ENCODE measurements at places on chromosomes 6 and 20.

- no peak for DNase-seq
These were observed 116.2 kb downstream of the SGK1 start for GRCh38 chr6:134201716-134202115.

DNA sequence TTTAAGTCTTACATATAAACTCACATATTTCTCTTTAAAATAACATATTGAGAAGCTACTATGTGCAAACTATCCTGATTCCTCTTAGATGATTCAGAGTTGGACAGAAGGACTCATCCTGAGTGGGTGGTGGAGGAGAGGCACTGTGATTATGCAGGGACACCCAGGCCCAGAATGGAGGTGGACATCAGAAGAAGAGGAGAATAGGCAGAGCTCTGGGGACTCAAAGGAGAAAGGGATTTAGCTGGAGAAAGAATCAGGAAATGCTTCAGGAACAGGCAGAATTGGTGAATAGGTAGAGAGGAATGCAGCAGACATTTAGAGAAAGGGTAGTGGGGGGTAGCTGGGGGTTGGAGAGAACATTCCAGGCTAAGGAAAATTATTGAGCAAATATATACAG, 17.4 kb downstream of the RCAN2 start:
- no peak for DNase-seq

- peak; percentile 21 for DNase-seq
These were observed 22.2 kb downstream of the TNXB start for GRCh38 chr6:32086661-32087573.

DNA sequence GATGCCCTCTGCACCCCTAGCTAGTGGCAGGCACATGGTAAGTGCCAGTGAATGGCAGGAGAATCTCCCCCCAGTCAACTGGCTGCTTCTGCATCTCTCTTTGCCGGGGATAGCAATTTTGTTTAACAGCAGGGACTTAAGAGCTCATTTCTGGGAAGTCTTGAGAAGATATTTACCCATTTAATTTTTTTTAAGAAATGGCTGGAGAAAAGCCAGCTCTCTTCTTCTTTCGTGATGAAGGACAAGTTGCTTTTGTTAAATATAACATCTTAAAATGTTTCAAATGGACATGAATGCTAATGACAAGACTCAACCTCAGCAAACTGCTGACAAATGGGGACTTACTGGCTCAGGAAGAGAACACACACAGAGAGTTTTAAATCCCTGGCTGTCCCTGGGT, 55.0 kb upstream of the IYD start:
- no peak for DNase-seq

GRCh38 chr6:108576709-108577108, 16.0 kb downstream of the FOXO3 start:
- peak; percentile 24 for DNase-seq

- DNase-seq = peak; percentile 82
These were observed 133.5 kb downstream of the TBC1D7 start for GRCh38 chr6:13194852-13195251.

GRCh38 chr6:157715728-157716164, 107.3 kb upstream of the SNX9 start:
- DNase-seq = no peak

DNA sequence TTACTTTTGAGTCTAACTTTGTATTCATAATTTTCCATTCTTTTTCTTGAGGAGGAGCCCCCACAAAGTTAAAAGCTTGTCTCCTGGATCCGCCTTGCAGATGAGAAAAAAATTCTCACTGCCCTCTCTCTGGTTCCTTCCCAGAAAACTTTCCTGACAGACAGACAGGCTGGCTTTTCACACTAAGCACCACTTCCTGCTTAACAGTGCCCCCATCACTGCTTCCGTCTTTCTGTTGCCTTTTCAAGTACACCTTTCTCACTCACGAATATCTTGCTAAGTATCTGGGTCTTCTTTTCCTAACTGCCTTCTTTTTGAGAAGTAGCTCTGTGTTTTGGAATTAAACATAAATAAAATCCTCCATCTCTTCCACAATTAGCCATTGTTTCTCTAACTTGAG, 19.8 kb upstream of the LMBRD1 start:
- no peak for DNase-seq

DNA sequence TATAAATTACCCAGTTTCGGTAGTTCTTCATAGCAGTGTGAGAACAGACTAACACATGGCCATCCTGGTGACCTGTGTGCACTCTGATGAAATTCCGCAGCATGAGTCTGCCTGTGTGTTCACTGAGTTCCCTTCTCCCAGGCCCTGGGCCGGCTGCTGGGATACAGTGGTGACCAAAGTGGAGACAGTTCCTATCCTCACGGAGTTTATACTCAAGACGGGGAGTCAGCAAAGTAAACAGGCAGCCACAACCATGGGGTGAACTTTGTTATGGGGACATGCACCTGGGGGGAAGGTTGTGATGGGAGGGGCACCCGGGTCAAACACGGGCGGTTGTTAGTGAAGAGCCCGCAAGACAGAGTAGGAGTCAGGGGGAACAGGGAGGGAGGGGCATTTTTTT, 202.0 kb downstream of the CDH4 start:
- no peak for DNase-seq

DNA sequence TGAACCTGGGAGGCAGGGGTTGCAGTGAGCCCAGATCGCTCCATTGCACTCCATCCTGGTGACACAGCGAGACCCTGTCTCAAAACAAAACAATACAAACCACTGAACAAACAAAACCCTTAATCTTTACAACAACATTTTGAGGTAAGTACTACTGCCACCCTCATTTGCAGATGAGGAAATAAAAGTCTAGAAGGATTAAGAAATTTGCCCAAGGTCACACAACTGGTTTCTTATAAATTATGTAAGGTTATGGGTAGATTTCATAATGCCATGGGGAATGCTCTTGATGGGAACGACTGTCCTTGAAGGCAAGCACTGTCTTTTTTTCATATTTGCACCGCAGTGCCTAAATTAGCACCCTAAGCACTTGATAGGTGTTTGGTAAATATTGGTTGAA, 13.8 kb upstream of the B4GALT5 start:
- no peak for DNase-seq

- no peak for DNase-seq
These were observed 60.8 kb upstream of the TMEM30A start for GRCh38 chr6:75345413-75345812.

- DNase-seq = peak; percentile 75
These were observed 72.3 kb downstream of the BTBD9 start for GRCh38 chr6:38567436-38567835.

DNA sequence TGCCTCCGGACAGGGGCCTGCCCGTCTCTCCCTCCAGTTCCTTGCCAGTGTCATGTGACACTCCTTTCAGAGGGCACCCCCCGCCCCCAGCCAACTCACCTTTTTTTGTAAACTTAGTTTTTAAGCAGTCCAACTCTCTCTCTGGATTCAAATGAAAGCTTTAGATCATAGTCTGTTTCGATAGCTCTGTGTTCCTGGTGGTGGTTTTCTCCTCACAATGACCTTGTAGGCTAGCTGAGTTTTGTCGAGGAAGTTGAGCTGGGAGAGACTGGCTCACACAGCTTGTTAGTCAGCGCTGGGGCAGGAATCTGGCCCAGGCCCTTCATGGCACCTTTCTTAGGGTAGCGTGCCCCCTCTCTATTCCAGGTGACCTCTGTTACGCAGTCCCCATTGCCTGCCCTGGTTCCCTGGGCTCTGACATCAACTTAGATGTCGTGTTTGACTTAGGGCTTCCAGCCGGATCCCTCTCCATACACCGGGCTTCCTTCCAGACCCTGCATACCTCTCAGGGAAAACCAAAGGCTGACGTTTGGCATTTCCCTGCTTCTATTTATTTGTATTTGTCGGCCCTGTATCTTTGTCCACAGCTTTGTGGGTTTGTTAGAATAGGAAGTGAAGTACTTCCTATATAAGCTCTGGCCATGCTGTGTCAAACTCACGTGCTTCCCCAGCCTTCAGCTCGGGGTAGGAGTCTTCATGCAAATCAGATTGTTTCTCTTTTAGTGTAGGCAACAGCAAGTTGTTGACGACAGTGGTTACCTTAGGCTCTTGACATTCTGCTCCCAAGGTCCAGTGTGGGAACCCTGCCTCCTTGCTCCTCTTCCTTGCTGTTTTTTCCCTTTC, 12.7 kb downstream of the IGF2R start:
- peak; percentile 97 for DNase-seq

- peak; percentile 39 for DNase-seq
These were observed 33.9 kb upstream of the PRSS16 start for GRCh38 chr6:27213544-27214125.

DNA sequence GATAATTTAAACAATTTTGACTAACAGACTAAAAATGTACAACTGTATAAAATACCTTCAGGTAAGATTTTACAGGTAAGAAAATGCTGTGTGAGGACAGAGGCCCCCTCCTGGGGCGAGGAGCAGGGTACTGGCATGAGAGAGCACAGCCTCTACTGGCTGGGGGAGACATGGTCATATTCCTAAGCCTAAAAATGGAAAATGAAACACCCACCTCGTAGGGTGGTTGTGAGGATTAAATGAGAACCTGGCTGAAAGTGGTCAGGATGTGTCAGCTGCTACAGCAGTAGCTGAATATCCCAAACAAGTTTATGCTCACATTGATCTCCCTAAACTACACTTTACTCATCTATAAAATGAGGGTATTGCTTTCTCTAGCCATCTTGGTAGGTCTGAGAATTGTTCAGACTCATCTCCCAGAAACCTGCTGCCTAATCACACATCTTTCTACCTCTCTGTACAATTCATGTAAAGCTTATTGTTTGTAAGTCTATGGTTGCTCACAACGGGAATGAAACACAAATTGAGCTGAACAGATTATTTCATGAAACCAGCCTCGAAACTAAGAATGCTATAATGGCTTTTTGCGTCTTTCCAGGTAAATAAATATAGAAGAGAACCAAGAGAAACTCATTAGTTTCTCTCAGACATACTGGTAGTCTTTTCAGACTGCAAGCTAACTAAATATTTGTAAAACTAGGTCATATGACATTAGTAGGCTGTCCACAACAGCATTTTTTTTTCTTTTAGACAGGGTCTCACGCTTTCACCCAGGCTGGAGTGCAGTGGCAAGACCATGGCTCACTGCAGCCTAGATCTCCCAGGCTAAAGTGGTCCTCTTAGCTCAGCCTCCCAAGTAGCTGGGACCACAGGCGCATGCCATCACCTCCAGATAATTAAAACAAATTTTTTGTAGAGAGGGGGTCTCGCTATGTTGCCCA, 69.6 kb downstream of the POPDC3 start:
- DNase-seq = no peak

DNA sequence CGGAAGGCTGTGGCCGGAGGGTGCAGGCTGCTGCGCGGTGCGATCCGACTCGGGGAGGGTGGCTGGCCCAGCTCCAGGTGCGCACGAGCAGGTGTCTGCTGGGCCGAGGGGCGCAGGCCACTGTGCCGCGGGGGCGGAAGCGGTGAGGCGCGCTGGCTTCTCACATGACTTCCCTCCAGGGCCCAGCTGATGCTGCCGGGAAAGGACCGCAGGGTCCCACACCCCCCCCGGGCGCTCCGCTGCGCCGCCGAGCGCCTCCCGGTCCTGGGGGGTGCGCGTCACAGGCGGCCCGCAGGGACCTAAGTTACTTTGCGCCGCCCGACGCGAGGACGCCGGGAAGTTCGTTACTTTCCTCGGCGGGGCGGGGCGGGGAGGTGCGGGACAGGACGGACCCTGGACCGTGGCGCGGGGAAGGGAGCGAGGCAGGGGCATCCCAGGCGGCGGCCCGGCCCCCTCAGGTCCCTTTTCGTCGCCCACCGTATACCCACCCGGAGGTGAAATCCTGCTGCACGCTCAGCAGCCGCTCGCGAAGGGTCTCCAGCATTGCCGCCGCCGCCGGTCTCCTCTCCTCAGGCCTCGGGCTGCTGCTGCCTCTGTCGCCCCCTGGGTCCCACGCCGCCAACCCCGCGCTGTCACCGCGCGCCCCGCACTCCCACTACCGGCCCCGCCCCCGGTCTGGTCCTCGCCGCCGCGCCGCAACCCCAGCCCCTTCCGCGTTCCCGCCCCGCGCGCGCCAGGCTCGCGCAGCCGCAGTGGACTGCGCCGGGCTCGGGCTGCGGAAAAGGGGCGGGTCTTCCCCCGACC, at the start of gene DTNBP1:
TSS of gene DTNBP1 (minus strand) at position 703 of the 804 bp plus-strand sequence. CDS start at position 544, 159 bp downstream.
- peak; percentile 80 for DNase-seq

- DNase-seq = no peak
These were observed 135.0 kb upstream of the MAN1A1 start for GRCh38 chr6:119484598-119484997.

DNA sequence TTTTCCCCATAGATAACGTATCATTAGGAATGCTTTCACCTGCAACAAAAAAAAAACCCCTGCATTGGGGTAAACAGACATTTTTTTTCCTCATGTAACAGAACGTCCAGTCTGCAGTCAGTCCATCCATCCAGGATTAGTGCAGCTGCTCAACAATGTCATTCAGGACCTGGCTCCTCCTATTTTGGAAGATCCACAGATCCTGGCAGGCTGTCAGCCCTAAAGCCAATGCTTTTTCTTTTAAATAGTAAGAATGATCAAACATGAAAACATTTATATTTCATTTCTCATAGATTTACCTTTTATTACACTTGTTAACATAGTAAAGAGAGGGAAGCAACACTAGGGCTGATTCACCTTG, 116.5 kb upstream of the CCDC28A start:
- DNase-seq = peak; percentile 11

DNA sequence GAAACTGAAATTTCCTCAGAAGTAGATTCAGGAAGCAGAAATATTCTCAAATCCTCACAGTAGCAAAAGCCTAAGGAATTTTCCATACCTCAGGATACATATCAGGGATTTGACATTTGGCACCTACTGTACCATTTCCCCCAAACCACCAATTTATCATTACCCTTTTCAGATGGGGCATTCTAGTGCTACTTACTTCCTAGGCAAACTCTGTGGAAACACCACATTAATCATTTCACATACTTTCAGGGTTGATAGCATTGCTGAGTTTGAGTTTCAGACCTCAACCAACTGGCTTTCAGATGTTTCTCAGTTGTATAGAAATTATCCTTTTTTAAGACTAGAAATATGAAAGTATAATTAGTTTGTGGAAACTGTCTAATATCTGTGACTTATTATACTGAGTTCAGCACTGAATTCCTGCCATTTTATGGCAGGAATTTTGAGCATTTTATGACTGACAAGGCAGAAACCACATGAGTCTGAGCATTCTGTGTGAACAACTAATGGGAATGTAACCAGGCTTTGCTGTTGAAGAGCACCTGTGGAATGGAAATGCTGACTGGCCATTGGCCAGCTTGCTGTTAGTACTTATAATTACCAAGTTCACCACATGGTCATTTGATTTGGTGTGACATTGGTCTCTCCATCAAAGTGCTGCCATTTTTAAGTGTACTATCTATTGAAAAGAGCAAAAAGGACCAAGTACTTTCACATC, 35.1 kb upstream of the IRAK1BP1 start:
- DNase-seq = no peak

- DNase-seq = no peak
These were observed 369.7 kb downstream of the CD109 start for GRCh38 chr6:74065705-74066104.

DNA sequence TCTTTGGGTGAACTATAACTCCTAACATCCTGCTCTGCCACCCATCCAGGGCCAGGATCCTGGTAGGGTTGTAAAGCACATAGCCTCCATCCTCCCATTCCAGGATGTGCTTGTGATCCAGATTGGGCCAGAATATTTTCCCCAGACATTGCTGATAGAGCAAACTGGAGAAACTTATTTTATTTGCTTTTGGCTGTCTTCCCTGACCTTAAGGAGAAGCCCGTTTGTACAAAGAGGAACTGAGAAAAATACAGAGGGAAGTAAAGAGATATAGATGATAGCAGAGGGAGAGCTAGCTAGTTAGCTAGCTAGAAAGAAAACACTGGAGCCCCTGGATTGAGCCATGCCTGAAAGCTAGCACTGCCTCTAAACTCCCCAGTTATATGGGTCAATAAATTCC, 9.0 kb upstream of the HDAC2 start:
- no peak for DNase-seq
